ENCODE measurements at places on chromosomes 12 and 14.
A peak's percentile ranks its signal among the peaks of the same experiment; 100 is the strongest.

DNA sequence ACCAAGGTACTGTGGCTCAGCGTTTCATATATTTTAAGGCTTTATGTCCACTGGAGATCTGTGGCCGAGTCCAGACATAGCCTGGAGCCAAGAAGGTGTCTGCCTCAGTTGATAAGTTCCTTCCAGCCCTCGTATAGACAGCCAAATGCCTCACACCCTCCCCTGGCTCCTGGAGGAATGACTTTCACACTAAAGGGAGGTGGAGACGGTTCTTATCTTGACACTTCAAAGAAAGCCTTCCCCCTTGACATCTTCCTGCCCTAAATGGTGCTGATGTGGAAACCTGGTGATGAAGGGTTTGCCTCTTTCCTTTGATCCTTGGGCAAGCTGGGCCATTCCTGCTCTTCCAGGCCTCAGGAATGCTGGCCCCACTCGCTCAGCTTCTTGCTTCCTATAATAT lies 474.8 kb upstream of the TBX3 start:
- no peak for DNase-seq

DNA sequence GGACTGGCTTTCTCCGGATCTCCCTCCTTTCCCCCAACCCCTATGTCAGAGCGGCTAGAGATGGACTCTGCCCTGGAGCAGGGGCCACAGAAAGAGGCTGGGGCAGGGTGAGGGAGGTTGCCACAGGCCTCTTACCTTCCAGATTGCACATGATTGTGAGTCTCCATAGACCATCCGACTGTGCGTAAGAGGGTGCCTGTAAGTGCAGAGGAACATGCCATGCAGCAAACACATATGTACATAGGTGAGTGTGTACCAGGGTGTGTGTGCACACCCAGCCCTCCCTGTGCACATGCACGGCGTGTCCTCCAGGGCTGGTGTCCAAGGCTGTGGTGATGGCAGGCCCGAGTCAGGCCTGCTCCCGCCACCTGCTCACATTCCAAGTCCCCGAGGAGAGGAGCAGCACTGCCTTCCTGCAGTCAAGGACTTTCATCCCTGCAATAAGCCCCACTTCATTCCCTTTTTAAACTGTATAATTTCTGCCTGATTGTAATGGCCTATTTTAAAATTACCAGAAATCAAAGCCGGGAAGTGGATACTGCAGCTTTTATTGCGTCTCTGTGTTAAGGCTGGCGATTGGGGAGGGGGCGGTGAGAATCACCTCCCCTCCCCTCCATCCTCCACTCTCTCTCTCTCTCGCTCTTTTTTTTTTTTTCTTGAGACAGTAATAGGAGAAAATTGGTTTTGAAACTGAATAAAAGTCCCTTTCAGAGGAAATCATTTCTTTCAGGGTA lies 28.5 kb downstream of the FAM222A start:
- DNase-seq, result no peak

DNA sequence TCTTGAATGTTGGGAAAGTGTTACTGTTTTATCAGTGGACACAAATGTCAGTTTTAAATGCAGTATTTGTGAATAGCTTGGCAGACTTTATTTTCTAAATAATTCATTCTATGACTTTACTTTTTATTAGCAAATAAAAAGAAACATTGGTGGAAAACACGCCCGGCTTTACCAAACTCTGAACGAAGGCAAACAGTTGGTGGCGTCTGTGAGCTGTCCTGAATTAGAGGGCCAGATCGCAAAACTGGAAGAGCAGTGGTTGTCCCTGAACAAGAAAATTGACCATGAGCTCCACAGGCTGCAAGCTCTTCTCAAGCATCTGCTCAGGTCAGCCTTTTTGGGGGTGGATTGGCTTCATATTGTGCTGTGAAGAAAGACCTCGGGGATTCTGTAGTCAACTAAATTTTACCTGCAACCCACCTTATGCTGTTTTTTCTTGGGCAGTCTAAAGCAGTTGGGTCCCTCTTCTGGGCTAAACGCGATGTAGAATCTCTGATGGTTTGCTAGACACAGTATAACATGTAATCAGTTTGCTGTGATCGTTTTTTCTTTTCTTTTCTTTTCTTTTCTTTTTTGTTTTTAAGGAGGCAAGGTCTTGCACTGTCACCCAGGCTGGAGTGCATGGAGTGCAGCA lies 156.4 kb downstream of the ESR2 start:
- no peak for DNase-seq

GRCh38 chr12:68367903-68368302 lies 35.7 kb upstream of the MDM1 start:
- no peak for DNase-seq

GRCh38 chr12:29503283-29503682 lies 5.8 kb upstream of the OVCH1 start:
- DNase-seq, result no peak

DNA sequence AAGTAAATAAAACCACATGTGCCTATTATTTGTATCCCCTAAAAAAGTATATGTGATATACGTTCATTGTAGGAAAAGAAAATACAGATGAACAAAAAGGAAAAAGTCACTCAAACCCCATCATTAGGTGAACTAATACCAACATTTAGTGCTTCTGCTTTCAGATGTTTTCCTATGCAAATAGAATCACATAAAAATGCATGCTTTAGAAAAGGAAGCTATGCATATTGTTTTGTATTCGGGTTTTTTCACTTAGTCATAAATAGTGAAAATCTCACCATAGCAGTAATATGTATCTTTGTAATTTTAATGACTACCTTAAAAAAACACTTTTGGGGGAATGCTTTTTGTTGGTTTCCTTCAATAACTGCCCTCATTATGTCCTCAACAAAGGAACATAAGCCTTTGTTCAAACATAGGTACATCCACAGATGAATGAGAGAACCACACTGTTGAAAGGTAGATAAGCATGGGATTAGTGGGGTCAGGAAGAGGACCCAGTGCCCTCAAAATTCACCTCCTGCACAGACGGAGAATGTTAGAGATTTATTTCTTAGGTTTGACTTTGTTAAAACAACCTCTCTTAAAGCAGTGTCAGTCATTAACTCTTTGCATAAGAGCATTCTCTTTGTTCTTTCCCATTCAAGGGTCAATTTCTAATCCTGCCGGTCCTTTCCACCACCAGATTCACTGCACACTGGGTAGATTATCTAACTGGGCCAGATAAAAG lies 6.5 kb downstream of the AMDHD1 start:
- DNase-seq, result no peak

GRCh38 chr14:30194741-30195148 lies 267.1 kb upstream of the PRKD1 start:
- no peak for DNase-seq

GRCh38 chr14:104870368-104871144 lies 5.5 kb downstream of the CEP170B start:
- no peak for DNase-seq

- no peak for DNase-seq
Measured at GRCh38 chr12:109125791-109126190, 9.4 kb downstream of the ACACB start.

DNA sequence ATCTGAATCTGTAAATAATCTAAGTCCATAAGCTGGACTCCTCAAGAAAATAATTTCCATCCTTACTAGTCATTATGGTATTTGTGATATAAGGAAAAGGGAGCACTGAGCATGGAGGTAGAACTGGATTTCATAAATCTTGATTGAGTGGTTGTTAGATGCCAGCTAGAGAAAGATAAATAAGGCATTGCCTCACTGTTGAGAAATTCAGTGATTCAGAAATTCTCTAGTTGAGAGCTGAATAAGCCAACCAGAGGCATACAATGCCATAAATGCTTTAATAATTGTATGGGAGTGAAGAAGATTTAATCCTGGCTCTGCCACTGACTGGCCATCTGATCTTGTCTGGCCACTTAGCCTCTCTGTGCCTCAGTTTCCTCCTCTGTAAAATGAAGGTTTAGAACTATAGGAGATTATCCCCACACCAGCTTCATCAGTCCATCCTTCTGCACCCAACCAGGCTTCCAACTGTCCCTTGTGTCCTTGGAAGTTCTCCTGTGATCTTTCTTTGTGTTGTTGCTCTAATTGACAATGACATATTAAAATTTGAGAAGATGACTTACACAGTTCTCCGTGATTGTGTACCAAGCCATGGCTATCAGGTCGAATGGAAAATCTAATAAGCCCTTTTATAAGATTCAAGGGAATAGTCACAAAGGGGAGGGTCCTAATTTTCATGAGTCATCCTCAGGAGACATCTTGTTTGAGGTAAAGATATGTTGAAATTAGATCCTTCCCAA lies 394.3 kb downstream of the EGLN3 start:
- DNase-seq, result no peak

GRCh38 chr12:112855375-112855774 lies 51.4 kb upstream of the OAS1 start:
- no peak for DNase-seq

GRCh38 chr12:1719139-1719538 lies 28.3 kb downstream of the ADIPOR2 start:
- DNase-seq, result no peak

GRCh38 chr14:93395231-93395630 lies 35.5 kb upstream of the UNC79 start:
- DNase-seq, result no peak

DNA sequence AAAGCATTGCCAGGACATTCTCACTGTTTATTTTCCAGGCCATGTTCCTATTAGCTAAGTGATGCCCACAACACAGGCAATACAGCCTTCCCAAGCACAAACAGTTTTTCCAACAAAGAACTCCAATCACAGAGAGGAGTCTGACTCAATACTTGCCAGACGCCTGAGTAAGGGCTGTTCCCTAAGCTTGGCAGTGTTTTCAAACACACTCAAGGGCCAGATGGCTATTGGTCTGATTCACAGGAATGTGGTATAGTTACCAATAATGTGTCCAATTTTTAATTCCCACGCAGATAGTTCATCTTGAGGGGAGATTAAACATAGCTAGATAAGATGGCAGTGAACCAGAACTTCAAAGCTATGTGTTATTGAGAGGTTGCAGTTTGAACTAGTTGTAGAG lies 381.0 kb downstream of the SNAPC1 start:
- DNase-seq, result no peak

DNA sequence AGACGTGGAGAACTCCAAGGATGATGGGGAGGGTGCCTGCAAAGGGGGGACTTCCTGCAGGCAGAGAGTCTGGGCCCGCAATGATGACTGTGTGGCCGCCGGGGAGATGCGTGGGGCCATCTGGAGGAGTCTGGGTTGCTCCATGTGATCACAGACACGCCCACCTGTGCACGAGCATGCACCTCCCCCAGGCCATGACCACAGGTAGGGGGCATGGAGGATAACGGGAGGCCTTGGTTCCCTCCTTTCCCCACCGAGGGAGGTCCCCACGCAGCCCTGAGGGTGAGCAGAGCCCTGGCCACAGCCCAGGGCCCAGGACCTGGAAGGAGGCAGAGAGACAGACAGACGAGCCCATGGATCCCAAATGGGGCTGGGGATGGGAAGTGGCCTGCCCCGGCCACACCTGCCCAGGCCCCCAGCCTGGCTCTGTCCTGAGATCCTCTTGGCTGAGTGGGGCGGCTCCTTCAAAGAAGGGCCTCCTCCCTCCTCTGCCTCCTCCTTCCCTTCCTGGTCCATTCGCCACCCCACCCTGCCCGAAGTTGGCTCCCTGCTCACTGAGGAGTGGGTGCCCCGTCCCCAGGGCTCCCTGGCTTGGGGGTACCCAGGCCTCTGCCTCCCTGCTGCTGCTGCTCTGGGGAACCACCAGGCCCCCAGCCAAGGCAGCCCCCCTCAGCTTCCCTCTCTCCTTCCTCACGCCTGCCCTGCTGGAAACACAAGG lies 138.2 kb downstream of the CALM1 start:
- DNase-seq, result no peak

DNA sequence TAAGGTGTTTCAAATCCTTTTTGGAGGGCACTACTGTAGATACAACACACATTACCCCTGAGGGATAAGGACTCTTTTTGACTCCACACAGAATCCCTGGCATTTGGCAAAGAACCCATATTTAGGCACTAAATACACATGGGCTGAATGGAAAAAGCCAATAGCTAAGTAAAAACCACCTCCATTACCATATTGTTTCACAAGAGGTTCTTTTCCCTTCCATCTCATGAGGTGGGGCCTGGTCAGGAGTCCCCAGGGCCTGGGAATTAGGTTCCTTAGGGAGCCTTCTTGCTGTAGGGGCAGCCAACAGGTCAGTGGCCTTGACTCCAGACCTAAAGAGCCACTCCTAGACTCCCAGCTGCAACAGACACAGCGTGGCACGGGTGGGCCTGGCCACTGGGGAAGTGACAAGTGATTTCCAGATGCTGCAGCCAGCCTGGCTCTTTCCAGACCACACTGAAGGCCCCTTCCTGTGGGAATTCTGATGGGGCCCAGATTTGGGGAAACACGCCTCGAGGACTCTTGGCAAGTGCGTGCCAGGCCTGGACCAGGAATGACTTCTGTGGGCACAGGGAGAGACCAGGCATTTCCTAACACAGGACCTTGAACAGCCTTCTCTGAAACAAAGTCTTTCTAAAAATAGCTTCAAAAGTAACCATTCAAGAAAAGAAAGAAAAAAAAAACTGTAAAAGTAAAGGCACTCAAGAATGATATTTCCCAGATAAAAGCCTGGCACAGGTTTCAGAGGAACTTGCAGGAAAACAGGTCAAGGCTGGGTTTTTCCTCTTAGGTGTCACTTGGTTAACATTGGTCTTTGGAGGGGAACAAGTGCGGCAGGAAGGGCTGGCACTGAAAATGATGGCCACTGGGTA lies 18.1 kb downstream of the SSH1 start:
- DNase-seq, result no peak

DNA sequence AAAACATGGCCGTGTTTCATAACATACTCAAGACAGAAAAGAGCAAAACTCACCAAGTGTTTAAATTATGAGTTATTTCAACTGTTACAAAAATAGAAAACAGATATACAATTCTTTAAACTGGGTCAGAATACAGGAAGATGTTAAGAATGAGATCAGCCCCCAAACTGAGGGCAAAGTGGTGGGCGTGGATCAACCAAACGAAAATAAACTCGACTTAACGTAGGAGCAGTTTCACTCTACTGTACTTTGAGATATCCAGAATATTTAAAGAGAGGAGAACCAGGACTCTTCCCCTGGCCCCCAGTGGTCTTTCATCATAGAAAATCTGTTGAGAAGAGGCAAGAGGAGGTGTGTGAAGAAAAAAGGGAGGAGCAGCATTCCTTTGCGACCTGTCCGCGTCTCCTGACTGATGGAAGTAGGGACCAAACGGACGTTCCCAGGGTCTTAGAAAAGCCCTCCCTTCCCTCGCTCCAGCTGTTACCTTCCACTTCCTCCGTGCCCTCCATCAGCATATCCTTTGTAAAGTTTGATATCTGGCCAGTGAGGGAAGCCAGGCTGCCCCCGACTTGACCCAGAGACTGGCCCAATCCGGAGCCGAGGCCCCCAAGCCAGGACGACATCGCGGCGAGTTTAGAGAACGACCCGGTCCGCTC lies 668 bp downstream of the TRIP11 start:
- peak; percentile 57 for DNase-seq

GRCh38 chr12:109736552-109737108 lies 23.0 kb downstream of the FAM222A start:
- no peak for DNase-seq

DNA sequence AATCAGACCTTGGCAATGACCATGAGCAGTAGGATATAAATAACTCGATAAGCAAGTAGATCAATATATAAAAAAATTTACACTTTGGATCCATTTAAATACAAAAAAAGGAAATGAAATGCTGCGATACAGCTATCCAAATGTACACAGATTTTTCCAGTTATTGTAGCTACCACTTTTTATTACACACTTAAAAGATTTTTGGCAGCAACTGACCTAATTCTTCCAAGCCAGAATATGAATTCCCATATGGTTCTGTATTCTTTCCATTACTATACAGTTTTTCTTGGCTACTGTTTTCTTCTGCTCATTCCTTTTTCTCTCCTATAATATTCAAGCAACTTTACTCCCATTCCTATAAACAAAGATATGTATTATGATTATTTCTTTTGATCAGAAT lies 52.2 kb downstream of the TMTC1 start:
- no peak for DNase-seq
